H1 (cell line): ENCODE measurements at places on chromosomes 3 and 15.
A peak's percentile ranks its signal among the peaks of the same experiment; 100 is the strongest.

GRCh38 chr3:30730967-30731366, 124.6 kb downstream of the TGFBR2 start:
- H3K4me3 ChIP-seq: no peak overlapping the region
- no peaks in the 10 kb centered on the region for H3K4me1 ChIP-seq
- no peaks in the 10 kb centered on the region for H3K27me3 ChIP-seq
- no peak for DNase-seq
- H3K36me3 ChIP-seq: no peaks in the 10 kb centered on the region

DNA sequence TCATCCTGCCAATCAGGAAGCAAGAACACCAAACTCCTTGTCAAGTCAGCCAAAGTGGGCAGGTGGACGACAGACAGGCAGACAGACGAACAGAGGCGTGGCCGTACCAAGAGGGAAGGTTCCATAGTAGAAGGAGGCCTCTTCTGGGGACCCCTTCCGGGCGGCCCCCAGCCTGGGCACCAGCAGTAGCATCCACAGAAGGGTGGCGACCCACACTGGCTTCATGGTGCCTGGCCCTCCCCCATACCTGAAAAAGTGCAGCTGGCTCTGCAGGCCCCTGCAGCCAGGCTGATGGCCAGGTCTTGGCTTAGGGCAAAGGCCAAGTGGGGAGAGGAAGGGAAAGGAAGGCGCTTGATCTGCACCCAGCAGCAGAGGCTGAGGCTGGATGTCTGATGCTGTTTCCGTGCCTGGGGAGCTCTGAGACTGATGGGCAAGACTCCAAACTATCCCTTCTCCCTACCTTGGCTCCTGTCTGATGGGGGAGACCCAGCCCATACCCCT, 607 bp downstream of the LCTL start:
- no peak overlapping the region for H3K4me3 ChIP-seq
- DNase-seq: no peak
- H3K4me1 ChIP-seq: peaks cover 21% of the 10 kb centered on the region
- H3K36me3 ChIP-seq: no peaks in the 10 kb centered on the region
- H3K27me3 ChIP-seq: no peaks in the 10 kb centered on the region

GRCh38 chr15:91040856-91041255, 18.5 kb upstream of the VPS33B start:
- H3K27me3 ChIP-seq: no peaks in the 10 kb centered on the region; the same call in 1 of the 2 replicates
- no peak for DNase-seq
- no peak overlapping the region for H3K27ac ChIP-seq
- H3K4me3 ChIP-seq: no peak overlapping the region
- no peaks in the 10 kb centered on the region for H3K36me3 ChIP-seq

GRCh38 chr3:53795789-53796560, 50.2 kb downstream of the CHDH start:
- H3K36me3 ChIP-seq: no peaks in the 10 kb centered on the region
- no peaks in the 10 kb centered on the region for H3K27me3 ChIP-seq
- peaks cover 2% of the 10 kb centered on the region; the same call in 1 of the 2 replicates for H3K4me1 ChIP-seq
- no peak for DNase-seq
- no peak overlapping the region for H3K4me3 ChIP-seq

DNA sequence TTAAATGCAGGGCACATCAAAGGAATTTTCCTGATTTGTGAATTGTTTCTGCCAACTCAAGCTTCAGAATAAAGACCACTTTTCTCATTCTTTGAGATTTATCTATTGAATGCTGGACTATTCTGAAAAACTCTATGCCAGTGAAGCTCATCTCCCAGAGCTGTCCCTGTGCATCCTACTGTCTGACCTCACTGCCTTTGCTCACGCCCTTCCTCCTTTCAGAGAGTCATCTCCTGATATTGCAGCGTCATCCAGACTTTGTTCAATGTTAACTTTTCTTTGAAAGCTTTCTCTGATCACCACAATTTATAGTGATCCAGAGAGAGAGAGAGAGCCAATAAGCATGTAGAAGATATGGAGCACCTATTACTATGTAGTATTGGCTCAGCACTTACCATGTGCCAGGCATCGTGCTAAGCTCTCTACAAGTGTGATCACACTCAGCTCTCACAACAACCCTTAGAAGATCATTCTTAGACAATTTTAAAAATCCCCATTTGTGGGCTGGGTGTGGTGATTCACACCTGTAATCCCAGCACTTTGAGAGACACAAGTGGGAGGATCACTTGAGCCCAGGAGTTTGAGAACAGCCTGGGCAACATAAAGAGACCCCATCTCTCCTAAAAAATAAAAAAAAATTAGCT, 30.2 kb upstream of the TLE3 start:
- no peaks in the 10 kb centered on the region for H3K36me3 ChIP-seq
- no peak overlapping the region for H3K27ac ChIP-seq
- H3K4me1 ChIP-seq: no peaks in the 10 kb centered on the region
- no peak overlapping the region for H3K4me3 ChIP-seq
- DNase-seq: no peak

GRCh38 chr15:94631608-94632007, 400.2 kb downstream of the MCTP2 start:
- H3K4me1 ChIP-seq: no peaks in the 10 kb centered on the region
- H3K36me3 ChIP-seq: no peaks in the 10 kb centered on the region
- H3K27me3 ChIP-seq: no peaks in the 10 kb centered on the region

- H3K4me3 ChIP-seq: no peak overlapping the region
- no peaks in the 10 kb centered on the region for H3K36me3 ChIP-seq
- no peaks in the 10 kb centered on the region for H3K27me3 ChIP-seq
- no peak for DNase-seq
These were observed 15.7 kb downstream of the LIPC start for GRCh38 chr15:58447271-58448010.

GRCh38 chr3:9213019-9213634, 36.3 kb downstream of the SRGAP3 start:
- 0 out of 2 replicates have a peak, but pooled peaks cover 2% of the 10 kb centered on the region for H3K4me1 ChIP-seq
- H3K27ac ChIP-seq: no peak overlapping the region
- no peaks in the 10 kb centered on the region for H3K36me3 ChIP-seq
- H3K27me3 ChIP-seq: no peaks in the 10 kb centered on the region

DNA sequence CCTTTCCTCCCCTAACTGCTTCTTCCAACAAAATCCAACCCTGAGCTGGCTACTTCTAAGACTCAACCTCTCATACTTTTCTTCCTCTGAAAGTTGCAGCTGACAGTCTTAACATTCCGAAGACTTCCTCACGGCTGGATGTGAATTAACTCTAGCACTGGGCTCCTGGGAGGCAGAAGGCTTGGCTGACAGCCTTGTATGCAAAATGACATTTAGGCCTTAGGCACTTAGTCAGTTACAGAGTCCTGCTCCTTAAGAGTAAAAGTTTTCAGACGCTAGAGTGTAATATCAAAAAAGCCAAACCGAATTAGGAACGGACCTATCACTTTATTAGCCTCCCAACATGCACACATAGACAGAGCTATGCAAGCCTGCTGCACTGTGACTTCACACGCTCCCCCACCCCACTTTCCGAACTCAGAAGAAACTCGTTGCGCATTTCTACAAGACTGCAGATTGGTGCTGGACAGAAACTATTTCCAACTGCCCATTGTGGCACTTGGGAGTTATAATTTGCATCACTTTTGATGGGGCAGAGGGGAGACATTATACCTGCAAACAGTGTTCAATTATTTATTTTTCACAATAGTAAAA, 15.5 kb upstream of the ANXA2 start:
- H3K4me3 ChIP-seq: no peak overlapping the region
- no peaks in the 10 kb centered on the region for H3K27me3 ChIP-seq
- H3K36me3 ChIP-seq: no peaks in the 10 kb centered on the region
- DNase-seq: no peak
- H3K4me1 ChIP-seq: no peaks in the 10 kb centered on the region
- H3K27ac ChIP-seq: no peak overlapping the region

DNA sequence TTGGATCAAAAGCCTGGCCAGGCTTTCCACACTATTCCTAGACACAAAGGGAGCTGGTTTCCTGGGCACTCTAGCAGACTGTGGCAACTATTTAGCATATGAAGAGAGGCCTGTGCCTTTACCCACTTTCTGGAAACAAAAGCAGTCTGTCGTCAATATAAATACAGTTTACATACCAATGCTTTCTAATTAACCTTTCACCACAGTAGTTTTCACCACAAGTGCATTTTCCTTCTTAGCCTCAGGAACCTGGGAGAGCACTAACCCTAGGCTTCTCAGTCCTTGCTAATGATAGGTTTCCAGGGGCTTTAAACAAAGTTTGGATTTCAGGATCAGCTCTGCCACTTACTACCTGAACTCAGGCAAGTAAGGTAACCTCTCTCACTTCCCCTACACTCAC, 499.1 kb downstream of the MAGI1 start:
- H3K4me3 ChIP-seq: no peak overlapping the region
- DNase-seq: no peak
- H3K4me1 ChIP-seq: peaks cover 19% of the 10 kb centered on the region
- H3K27me3 ChIP-seq: no peaks in the 10 kb centered on the region
- 0 out of 2 replicates have a peak overlapping the region, but pooled peaks have one; percentile 25 for H3K27ac ChIP-seq
- H3K36me3 ChIP-seq: no peaks in the 10 kb centered on the region

DNA sequence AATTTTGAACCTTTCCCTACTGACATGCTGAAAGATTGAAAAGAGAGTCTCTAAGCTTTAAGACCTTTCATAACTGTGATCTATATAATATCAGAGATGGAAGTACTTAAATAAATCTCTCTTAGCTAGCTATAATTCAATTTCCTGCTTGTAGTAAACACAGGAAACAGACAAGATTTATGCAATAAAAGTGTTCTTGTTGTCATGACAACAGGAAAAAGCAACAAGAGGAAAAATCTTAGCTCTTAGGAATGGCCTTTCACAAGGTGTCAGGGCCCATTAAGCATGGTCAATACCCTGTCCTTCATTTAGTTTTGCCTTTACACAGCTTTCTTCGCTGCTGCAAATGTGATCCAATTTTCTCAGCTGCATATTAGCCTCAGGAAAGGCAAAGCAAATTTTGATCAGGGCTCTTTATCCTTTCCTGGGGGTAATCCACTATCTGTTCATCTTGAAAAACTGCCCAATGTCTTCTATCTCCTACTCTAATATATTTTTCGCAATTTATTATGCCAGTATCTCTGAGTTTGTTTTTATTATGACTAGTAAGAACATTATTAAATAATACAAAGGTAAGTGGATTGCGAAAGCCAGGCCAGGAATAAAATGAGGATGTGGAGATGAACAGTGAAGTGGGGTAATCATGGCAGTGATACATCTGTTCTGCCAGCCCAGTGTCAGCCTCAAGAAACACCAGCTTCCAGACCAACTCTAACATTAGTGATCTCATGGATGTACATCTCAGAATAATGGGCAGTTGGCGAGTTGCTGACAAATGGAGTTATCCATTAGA, 28.7 kb downstream of the SIDT1 start:
- no peaks in the 10 kb centered on the region for H3K36me3 ChIP-seq
- no peaks in the 10 kb centered on the region for H3K27me3 ChIP-seq
- H3K4me3 ChIP-seq: no peak overlapping the region
- no peaks in the 10 kb centered on the region for H3K4me1 ChIP-seq
